ENCODE measurements at places on chromosomes 2 and 18.

- DNase-seq = no peak
Observed at GRCh38 chr2:11610624-11611242, 59.3 kb downstream of the NTSR2 start.

DNA sequence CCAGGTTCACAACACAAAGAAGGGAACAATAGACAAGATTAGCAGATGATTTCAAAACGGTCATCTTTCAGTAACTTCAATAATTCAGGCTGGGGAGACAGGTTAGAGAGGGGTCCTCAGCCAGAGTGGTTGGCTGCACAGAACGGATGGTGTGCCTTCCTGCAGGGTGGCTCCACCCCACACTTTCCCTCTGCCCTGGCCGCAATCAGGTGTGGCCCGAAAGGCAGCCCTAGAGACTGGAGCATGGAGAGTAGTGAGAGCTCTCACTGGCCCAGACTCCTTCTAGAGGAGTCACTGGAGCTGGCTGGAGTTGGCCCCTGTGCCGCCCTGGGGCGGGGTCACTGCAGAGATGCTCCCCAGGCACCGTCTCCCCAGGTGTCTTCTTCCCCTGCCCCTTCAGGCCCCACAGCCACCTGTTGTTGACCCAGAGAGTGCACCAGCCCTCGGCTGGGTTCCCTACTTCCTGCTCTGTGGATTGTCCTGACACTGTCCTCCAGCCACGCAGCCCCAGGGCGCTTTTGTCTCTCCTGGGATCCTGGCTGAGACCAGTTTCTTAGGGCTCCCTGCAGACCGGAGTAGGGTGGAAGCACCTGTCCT, 126.8 kb downstream of the PXDN start:
- no peak for DNase-seq

- no peak for DNase-seq
Observed at GRCh38 chr2:96963316-96963715, 23.1 kb downstream of the FAM178B start.

GRCh38 chr2:238497610-238498005, 70.9 kb downstream of the ASB1 start:
- DNase-seq = no peak
